ENCODE measurements at places on chromosomes 5 and 9. TPM values are rescaled to one million over a fixed set of nuclear protein-coding genes. Genes with fewer than 3 reads are reported as not detected.

- H3K27ac ChIP-seq, result no peak overlapping the region
- no peak for DNase-seq
- H3K4me1 ChIP-seq, result peaks cover 17% of the 10 kb centered on the region
- H3K27me3 ChIP-seq, result peaks cover 17% of the 10 kb centered on the region
- H3K4me3 ChIP-seq, result no peak overlapping the region
- H3K36me3 ChIP-seq, result no peaks in the 10 kb centered on the region
Observed at GRCh38 chr9:131754846-131755245, 15.0 kb upstream of the RAPGEF1 start.

DNA sequence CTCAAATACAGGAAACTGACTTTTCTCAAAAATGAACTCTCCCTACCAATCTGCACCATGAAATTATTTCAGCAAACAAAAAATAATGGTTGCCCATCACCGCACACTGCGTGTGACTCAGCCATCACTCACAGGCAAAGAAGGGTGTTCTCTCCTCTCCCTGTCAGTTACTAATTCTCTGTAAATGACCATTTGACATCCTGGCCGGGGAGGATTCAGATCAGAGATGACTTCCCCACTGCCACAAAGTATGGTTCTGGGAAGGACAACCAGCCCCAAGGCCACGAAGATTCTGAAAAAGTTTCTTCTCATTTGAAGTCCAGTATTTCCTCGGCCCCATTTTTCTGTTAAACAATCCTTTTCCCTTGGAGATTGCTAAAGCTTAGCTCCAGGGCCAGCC is 199.4 kb downstream of the AUH start:
- no peaks in the 10 kb centered on the region for H3K27me3 ChIP-seq
- H3K36me3 ChIP-seq, result peaks cover 13% of the 10 kb centered on the region
- H3K4me1 ChIP-seq, result peaks cover 79% of the 10 kb centered on the region
- peak; percentile 71 for DNase-seq
- H3K27ac ChIP-seq, result peak overlapping the region; percentile 95

The GALNT12 gene
- total RNA-seq, result 9.9 TPM

- no peak for DNase-seq
- H3K27me3 ChIP-seq, result no peaks in the 10 kb centered on the region
- no peak overlapping the region for H3K27ac ChIP-seq
- no peaks in the 10 kb centered on the region for H3K36me3 ChIP-seq
- no peak overlapping the region for H3K4me3 ChIP-seq
- H3K4me1 ChIP-seq, result no peaks in the 10 kb centered on the region
Observed at GRCh38 chr9:16964228-16964627, 93.8 kb upstream of the BNC2 start.

DNA sequence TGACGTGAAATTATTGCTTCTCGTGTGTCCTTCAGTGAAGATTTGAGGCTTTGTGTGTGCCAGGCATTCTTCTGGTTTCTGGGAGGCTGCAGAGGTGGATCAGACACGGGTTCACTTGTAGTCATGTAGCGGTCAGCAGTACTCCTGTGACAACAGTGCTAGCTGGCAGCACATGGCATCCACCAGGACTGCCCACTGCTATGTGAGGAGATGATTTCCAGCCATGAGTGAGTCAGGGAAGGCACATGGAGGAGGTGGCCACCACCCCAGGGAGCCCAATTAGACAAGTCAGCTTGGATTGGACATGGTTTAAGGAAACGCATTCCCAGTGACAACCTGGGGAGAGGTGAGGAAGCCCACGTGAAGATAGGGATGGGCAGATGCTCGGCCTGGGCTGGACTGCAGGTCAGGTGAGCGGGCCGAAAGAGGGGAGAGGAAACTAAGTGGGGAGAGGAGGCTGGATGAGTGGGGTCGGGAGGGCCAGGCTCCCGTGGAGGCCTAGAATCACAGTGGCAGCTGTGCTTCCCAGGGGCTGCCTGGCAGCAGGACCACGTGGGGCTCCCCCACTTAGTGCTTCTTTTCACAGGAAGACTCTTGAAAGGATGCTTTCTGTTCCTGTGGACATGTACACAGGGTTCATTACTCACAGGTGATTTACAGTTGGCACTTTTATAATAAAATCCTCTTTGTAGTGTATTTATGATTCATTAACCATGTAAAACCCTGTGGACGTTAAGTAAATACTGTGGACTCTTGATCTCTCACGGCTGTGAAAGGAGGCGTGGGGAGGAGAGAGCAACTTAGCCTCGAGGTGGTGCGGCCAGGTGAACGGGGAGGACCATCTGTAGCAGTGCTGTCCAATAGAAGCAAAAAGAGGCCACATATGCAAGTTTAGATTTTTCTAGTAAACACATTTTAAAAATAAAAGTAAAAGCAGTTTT is 80.0 kb upstream of the OTULINL start:
- no peak for DNase-seq
- H3K36me3 ChIP-seq, result no peaks in the 10 kb centered on the region
- no peak overlapping the region for H3K4me3 ChIP-seq

- H3K36me3 ChIP-seq, result no peaks in the 10 kb centered on the region
- no peak overlapping the region for H3K27ac ChIP-seq
- no peaks in the 10 kb centered on the region for H3K4me1 ChIP-seq
- H3K4me3 ChIP-seq, result no peak overlapping the region
Observed at GRCh38 chr9:30591461-30591860, 1793.0 kb upstream of the ACO1 start.

DNA sequence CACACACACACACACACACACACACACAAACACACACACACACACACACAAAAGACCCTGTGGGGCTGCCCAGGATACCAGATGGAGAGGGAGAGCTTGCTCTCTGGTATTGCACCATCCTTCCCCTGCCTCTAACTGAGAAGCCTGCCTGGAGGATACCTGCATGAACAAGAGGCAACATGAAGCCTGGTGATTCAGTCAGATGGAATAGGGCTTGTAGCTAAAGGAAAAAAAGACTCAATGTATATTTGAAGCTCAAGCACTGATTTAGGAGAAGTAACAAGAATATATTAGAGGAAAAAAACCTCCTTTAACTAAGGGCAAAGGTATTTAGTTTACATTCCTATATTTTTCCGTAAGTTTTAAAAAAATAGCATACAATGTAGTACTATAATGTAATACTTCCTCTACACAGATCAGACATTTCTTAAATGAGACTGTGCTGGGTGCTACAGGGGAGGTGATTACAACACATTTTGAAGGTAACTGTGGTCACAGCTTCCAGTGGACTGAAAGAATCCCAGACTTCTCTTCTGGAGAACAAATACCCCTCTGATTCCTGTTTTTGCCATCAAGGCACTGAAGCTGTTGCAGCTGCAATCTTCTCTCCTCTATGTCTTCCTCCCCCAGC is 169.3 kb downstream of the DCP2 start:
- peaks cover 2% of the 10 kb centered on the region for H3K27me3 ChIP-seq
- no peak overlapping the region for H3K4me3 ChIP-seq
- H3K4me1 ChIP-seq, result no peaks in the 10 kb centered on the region
- DNase-seq, result no peak
- H3K36me3 ChIP-seq, result no peaks in the 10 kb centered on the region
- no peak overlapping the region for H3K27ac ChIP-seq

DNA sequence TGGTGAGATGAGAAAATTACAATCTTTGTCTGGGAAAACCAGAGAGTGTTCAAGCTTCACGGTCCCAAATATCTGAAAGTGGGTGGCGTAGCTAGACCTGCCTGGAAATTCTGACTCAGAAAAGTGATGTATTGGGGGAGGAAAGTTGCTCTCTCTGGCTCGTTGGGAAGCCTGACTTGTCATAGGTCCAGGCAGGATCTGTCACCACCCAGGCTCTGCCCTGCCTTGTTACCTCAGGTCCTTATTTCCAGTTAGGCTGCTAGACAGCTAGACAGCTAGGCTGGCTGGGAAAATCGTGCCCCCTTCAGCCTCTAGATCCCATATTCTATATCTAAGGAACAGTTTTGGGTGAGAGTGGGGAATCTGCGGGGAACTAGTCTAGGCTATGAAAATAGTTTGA is 41.0 kb upstream of the HCN1 start:
- no peaks in the 10 kb centered on the region for H3K36me3 ChIP-seq
- H3K4me1 ChIP-seq, result no peaks in the 10 kb centered on the region
- H3K27ac ChIP-seq, result no peak overlapping the region
- no peak for DNase-seq

The MACROH2A1 gene
- total RNA-seq, result 327 TPM

GRCh38 chr9:15287309-15287708 is 19.7 kb downstream of the TTC39B start:
- no peak for DNase-seq
- peaks cover 6% of the 10 kb centered on the region for H3K4me1 ChIP-seq
- peaks cover 22% of the 10 kb centered on the region for H3K36me3 ChIP-seq
- H3K27ac ChIP-seq, result no peak overlapping the region
- no peaks in the 10 kb centered on the region for H3K27me3 ChIP-seq

- H3K27ac ChIP-seq, result peak overlapping the region; percentile 90
- H3K27me3 ChIP-seq, result no peaks in the 10 kb centered on the region
- peaks cover 42% of the 10 kb centered on the region for H3K4me1 ChIP-seq
Observed at GRCh38 chr5:95836544-95836943, 14.0 kb upstream of the GLRX start.

DNA sequence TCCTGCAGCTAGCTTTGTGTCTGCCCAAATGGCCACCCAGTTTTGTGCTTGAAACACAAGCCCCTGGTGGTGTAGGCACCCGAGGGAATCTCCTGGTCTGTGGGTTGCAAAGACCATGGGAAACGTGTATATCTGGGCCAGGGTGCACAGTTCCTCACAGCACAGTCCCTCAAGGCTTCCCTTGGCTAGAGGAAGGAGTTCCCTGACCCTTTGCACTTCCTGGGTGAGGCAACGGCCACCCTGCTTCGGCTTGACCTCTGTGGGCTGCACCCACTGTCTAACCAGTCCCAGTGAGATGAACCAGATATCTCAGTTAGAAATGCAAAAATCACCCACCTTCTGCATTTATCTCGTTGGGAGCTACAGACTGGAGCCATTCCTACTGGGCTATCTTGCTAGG is 865.0 kb upstream of the ACO1 start:
- H3K36me3 ChIP-seq, result peaks cover 2% of the 10 kb centered on the region
- no peak for DNase-seq
- no peaks in the 10 kb centered on the region for H3K27me3 ChIP-seq
- no peak overlapping the region for H3K27ac ChIP-seq
- H3K4me3 ChIP-seq, result no peak overlapping the region

GRCh38 chr5:100691548-100691947 is 156.4 kb downstream of the FAM174A start:
- peaks cover 2% of the 10 kb centered on the region for H3K36me3 ChIP-seq
- H3K4me3 ChIP-seq, result no peak overlapping the region
- no peak overlapping the region for H3K27ac ChIP-seq
- H3K4me1 ChIP-seq, result peaks cover 9% of the 10 kb centered on the region
- DNase-seq, result no peak

DNA sequence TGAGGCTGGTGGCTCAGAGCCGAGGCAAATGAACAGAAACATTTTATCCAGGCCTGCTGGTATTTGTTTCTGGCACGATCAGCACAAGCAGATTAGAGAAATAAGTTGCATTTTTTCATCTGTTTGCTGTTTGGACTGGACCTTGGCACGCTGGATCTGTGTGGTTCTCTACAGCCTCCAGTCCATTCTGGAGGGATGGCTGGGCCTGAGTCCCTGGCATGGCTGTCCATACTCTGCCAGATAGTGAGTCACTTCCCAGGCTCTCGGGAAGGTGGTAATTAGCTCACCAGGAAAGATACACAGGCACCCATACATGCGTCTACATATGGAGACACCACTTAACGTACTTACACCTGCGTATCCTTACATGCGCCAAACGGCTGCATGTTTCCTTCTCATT is 78.6 kb downstream of the SPRY4 start:
- H3K27me3 ChIP-seq, result peaks cover 12% of the 10 kb centered on the region
- H3K27ac ChIP-seq, result no peak overlapping the region
- DNase-seq, result no peak
- H3K4me3 ChIP-seq, result no peak overlapping the region

The SMIM33 gene
- total RNA-seq, result 0.26 TPM

Data from activated CD8-positive, alpha-beta memory T cell treated with anti-CD3 and anti-CD28 coated beads, Interleukin-2, amount 10 ng/mL, durations not matched to agents 7 days and 5 days (primary cell).